ENCODE measurements at places on chromosomes 7 and 10.

GRCh38 chr10:124151466-124152095 lies 58.2 kb upstream of the CHST15 start:
- DNase-seq: no peak

DNA sequence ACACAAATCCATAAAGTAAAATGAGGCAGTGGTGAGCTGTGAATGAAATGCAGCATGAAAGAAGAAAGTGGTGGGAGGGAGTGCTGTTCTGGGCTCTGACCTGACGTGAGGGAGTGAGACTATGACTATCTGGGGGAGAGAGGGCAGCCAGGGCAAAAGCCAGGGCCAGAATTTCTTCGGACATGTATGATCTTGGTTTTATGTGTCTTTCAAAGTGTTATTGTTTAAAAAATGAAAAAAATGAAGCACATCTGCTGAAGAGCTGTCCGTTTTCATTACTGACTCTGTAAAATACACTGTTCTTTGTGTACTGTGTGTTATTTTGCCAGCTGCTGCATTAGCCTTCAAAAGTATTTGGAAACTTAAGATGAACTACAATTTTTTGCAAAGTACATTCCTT lies 70.2 kb upstream of the KLF14 start:
- DNase-seq: no peak

DNA sequence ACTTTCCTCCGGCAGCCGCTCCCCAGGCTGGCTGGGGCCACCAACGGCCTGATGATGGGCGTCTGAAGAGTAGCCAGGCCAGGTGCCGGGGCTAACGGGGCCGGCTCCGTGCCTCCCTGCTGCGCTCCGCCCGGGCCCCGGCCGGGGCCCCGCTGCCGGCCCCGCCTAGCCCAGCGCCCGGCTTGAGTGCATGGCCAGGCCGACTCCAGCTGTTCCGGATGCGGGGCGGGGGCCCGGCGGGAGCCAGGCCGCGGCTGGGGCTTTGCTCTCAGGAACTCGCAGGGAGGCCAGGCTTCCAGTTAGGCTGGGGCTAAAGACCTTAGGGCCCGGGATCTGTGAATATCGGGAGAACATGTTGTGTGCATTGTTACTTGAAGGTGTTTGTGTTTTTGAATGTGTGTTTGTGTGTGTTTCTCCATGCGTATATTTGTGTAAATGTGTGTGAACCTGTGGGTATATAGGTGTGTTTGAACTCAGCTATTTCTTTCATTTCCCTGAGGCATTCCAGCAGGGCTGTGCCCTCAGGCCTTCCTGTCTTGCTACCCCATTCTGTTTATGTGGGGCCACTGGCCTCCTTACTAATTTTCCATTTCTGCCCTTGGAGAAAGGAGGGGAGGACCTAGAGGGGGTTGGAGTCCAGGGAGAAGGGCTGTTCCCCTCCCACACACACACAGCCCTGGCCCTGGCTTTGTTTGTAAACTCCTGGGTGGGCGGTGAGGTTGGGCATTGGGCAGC lies 1.1 kb upstream of the LBX1 start:
- DNase-seq: peak; percentile 69

GRCh38 chr7:93509303-93509702 lies 65.2 kb downstream of the CALCR start:
- no peak for DNase-seq

DNA sequence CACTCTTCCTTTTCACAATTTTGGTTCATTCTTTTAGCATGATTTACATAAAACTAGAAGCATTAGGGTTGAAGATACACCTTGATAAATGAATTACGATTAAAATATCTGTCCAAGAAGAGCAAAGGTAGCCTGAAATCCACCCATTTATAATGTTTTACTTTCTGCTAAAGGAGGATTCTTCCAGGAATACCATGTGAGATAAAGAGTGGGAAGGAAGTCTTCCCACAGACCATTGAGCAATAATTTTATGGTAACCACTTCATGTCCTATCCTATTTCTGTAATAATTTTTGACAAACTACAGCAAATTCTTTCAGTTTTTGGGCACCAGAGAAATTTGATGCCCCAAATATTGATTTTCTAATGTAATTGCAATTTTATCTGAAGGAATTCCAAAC lies 150.6 kb upstream of the STEAP4 start:
- DNase-seq: no peak

DNA sequence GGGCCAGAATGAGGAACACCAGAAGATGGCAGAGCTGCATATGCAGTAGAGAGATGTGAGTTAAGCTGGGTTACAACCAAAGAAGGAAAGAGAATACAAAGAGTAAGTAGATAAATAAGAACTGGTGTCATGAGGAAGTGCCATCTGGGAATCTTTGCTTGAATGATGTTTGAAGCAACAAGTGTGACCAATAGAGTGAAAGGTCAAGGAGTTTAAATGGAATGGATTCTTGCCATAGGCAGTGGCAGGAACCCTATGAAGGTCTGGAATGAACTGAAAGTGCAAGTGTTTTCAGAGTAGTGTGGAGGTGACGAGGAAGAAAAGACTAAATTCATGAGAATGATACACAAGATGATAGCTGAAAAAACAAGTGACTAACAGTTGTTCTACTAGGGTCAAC lies 21.6 kb downstream of the MEST start:
- no peak for DNase-seq

- DNase-seq: no peak
Measured at GRCh38 chr7:74018246-74018895, 9.6 kb upstream of the ELN start.

DNA sequence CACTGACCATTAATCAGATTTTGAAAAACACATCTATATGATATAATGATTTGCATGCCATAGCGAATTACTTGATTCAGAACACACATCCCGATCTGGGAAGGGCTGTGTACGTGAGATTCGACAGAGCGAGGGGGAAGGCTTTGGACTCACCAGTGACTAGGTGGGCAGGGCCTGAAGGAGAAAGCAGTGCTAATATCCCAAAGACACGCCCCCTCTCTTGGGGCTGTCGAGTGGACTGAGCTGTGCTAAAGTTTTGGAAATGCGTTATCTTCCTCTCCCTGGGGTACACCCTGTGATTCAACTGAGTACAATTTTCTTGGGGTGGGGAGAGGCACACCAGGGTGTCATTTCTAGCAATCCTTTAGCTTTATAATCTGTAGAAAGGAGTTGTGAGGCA lies 1.8 kb downstream of the LRRC17 start:
- DNase-seq: no peak

DNA sequence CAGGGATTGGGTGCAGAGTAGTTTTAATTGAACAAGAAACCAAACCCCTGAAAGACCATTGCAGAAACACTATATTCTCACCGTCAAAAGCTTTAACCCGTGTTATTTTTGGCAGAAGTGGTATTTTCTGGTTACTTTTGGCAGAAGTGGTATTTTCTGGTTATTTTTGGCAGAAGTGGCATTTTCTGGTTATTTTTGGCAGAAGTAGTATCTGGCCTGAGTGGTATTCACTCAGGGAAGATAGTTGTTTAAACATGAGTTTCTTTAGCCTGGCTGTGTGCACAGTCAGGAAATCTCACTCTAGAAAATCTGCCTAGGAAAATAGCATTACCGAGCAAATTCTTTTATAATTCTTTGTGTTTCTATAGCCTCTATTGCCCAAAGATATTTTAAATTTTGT lies 322.7 kb downstream of the GFRA1 start:
- DNase-seq: peak; percentile 39

GRCh38 chr10:33010132-33011037 lies 52.4 kb upstream of the ITGB1 start:
- peak; percentile 77 for DNase-seq

DNA sequence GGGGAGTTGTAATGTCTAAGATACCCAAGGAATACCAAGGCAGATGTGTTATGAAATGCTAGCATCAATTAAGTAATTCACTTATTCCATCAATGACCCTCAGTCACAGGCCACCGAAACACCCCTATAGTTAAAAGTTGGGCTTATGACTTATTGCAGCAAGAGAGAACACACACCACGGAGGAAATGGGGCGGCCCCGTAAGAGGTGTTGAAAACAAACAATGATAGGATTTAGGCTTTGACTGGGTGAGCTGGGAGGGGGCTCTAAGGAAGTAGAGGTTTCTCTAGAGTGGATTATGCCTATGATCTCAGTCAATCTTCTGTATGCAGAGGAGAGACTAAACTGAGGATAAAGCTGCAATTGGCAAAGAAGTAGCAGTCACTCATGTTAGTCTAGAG lies 45.4 kb upstream of the PRKCQ start:
- DNase-seq: no peak

DNA sequence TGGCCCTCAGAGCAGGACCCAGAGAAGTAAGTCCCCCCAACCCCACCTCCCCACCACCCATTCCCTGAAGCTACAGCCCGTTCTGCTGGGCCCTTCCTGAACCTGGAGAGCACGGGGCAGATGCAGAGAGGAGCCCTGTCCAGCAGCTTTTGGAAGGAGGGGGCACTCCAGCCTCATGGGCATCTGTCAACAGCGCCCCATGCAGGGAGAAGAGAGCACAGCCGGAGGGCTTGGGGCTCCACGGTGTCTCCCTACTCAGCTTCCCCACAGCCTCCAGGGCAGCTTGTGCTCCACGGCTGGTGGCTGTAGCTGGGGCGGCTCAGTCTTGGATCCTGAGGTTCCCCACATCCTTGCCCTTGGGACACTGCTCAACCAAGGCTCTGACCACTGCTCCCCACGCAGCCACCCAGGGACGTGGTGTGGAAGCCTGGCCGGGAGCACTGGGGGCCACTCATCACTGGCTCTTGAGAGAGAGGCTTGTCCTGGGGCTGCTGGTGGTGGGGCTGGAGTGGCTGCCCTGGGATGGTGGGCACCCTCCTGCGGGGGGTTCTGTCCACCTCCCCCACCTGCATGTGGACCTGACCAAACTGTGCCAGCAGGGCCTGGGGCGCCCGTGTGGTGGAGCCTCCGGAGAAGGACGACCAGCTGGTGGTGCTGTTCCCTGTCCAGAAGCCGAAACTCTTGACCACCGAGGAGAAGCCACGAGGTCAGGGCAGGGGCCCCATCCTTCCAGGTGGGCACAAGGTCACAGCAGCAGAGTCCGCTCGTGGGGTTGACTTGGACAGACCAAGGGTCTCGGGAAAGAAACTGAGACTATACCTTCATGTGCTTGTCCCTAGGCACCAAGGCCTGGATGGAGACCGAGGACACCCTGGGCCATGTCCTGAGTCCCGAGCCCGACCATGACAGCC lies 4.5 kb downstream of the PRAP1 start:
- no peak for DNase-seq

GRCh38 chr7:79489371-79489770 lies 35.9 kb upstream of the MAGI2 start:
- no peak for DNase-seq

DNA sequence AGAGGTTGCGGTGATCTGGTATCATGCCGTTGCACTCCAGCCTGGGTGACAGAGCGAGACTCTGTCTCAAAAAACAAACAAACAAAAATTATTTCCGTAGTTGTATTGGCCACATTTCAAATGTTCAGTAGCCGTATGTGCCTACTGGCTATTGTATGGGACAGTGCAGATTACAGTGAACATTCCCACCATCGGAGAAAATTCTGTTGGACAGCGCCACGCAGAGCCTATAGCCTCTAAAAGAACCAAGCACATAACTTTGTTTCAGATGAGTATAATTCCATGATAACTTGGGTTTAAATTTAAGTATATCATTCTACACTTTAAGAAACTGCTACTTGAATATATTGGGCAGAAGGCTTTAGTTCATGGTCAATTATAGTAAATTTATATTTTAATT lies 5.4 kb downstream of the TMEM178B start:
- DNase-seq: no peak

GRCh38 chr10:16408379-16408778 lies 28.4 kb upstream of the PTER start:
- no peak for DNase-seq

- no peak for DNase-seq
Measured at GRCh38 chr10:129617768-129618167, 150.7 kb downstream of the MGMT start.

GRCh38 chr7:93298671-93299070 lies 66.5 kb downstream of the VPS50 start:
- peak; percentile 17 for DNase-seq

GRCh38 chr7:23533238-23533604 lies 1.4 kb upstream of the TRA2A start:
- no peak for DNase-seq

DNA sequence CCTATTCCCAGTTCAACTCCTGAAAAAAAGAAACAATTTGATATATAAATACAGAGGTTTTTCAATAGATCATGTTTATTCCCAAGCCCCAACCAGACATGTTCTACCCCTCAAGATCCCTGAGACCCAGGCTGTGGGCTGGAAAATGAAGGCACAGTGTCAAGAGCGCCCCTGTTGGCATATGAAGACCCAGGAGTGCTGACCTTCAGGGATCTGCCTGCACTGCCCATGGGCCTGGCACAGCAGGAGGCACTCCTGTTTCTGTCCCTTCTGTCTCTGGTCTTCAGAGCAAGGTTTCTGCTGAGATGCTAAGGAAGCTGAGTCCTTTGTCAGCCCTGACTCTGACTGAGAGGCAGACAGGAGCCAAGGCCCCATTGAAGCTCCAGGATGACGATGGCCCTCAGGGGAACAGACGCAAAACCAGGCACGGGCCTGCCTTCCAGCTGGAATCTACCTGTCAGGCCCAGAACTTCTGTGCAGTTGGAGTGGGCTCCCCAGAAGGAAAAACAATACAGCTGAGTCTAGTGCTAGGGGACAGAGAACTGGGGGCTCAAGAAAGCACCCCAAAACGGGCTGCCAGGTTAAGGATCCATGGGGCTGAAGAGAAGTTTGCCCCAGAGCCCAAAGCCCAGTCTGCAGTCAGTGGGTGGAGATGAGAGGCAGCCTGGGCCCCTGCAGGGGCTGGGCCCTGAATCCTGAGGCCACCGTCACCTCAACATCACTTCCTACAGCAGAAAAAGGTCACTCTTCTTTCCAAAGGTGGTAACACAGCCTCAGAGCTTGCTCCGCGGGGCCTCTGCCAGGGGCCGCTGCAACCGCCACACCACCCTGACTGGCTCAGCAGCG lies 6.7 kb upstream of the AIFM2 start:
- DNase-seq: no peak

DNA sequence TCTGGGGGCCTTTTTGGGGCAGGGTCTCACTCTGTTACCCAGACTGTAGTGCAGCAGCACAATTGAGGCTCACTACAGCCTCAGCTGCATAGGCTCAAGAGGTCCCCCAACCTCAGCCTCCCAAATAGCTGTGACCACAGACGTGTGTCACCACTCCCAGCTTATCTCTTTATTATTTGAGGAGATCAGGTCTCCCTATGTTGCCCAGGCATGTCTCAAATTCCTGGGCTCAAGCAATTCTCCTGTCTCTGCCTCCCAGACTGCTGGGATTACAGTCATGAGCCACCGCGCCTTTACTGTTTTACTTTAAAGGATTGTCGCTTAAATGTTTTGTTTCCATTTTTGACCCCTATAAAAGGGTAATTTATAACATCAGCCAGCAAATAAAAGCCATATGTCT lies 502.6 kb upstream of the AUTS2 start:
- DNase-seq: no peak

Data from AG20443 (cell line).